ENCODE measurements at places on chromosomes 5 and 9.

GRCh38 chr9:29241320-29241719, 1668.0 kb upstream of the C9orf72 start:
- no peak for DNase-seq

- peak; percentile 84 for DNase-seq
Observed at GRCh38 chr5:68215898-68216244, 315 bp downstream of the PIK3R1 start.

- no peak for DNase-seq
Observed at GRCh38 chr5:15694696-15695214, 194.8 kb downstream of the FBXL7 start.

DNA sequence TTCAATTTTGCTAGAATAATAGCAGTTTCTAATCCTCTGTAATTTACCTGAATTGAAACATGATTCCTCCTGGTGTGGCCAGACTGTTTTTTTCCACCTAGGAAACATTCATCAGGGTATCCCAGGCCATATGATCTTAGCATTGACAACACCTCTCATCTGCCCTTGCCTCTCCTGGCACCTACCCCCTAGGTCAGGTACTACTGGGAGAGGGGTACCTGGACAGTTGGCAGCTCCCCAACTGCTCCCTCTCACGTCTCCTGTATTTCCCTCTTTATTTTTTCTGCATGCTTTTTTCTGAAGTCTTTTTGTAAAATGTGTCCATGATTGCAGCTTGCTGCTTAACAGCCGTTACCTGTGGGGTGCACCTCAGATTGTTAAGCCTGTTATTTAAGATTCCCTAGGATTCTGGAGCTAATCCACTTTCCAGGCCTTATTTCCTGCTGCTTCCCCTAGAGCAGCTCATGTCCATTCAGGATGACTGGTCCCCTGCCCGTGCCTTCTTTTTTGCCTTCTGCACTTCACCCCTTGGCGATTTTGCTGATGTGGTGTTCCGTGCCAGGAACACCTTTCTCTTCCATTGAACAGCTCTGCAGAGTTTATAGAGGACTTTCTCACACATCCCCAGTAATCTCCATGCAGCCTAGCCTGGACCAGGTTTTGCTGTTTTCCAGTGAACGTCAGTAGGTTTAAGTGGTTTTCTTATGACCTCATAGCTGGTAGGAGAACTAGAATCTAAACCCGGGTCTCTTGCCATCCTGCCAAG, 33.6 kb downstream of the SNX30 start:
- no peak for DNase-seq

GRCh38 chr5:82163452-82164175, 114.5 kb downstream of the RPS23 start:
- DNase-seq, result no peak

DNA sequence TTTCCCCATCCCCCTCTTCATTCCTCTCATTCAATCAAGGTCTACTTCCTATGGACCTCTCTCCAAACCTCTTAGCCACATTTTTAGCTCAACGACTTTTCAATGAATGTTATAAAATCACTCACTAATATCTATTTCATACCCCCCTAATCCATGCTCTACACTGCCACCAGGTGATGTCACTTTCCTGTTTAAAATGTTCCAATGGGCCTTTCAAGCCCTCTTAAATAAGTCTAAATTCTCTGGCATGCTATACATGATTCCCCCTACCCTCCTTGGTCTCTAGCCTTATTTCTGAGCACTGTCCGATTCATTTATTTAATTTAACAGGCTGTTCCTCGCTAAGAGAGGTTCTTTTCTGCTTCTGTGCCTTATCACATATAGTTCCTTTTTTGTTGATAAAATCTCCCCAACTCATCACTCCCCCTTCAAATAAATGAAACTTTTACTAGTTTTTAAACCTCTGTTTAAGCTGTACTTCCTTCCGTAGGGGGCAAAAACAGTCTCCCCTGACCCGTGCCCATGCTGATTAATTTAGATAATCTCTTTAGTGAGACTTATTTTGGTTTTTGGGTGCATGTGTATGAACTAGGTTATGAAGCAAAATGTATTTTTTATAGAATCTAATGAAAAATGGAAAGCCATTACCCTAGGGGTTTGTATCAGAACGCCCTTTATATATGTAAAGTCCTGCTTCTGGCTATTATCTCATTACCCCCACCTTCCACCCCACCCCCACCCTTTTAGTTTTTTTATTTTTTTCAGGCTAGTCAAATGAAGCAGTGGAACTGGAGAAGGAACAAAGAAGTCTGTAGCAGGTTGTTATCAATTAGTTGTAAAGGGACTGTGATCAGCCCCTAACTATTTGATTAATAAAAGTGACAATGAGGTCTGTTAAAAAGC, 9.0 kb downstream of the ABHD17B start:
- DNase-seq, result peak; percentile 15
